GM12892 (cell line): ENCODE measurements at places on chromosomes 12 and 14.

GRCh38 chr12:96434107-96434506 is 33.9 kb upstream of the CDK17 start:
- no peak for DNase-seq

DNA sequence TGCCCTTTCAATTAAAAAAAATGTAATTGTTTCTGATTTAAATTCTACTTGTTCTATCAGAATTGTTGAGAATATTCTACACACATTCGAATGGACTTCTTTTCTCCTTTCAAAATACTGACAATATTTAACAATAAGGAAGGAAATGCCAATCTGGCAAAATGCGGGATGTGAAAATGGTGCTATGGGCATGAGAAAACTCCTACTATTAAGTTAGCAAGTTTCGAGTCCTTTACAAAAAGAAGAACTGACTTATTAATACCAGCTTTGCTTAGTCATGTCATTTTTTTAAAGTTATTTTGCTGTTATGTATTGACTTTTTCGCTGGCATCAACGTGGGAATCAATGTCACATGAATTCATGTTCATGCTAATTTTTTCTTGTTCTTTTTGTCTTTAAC is 31.7 kb upstream of the ARL1 start:
- no peak for DNase-seq

GRCh38 chr12:53518381-53518780 is 11.1 kb upstream of the NPFF start:
- no peak for DNase-seq

DNA sequence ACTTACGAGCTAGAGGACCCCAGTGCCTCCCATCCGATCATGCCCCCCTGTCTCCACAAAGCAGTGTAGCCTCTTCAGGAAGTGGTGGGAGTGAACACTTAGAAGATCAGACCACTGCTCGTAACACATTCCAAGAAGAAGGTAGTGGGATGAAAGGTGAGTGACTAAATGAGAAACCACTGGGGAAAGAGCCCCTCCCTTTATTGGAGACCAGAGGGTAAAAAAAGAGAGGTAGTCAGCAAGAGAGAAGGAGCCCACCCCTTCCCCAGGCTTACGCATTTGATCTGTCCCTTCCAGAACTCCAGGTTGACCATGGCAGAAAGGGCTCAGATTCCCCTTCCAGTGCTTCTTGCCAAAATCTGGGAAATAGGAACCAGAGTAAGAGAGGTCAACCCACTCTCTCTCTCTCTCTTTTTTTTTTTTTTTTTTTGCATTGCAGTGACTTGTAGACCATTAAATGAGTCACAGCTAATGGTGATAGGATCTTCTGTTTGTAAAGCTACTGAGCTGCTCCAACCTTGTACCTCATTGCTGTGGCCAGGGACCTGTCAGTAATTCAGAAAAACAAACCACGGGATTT is 165.4 kb downstream of the GCH1 start:
- DNase-seq: no peak

DNA sequence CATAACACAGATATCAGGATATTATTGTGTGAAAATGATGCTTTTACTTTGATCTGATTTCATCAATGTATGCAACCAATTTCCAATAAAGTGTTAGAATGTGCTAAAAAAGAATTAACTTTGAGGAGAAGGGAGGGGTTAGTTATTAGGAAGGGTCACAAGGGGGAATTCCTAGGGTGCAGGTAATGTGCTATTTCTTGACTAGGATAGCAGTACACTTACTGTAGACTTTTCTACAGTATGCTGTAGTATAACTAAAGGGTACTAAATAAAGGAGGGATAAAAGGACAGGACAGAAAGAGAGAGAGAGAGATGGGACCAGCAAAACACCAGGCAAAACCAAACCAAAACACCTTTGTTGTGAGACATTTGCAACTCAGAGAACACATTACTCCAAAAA is 121.4 kb upstream of the RAP1B start:
- no peak for DNase-seq

GRCh38 chr12:13257356-13257875 is 60.9 kb downstream of the EMP1 start:
- no peak for DNase-seq

- DNase-seq: no peak
These were observed 11.4 kb upstream of the TAC3 start for GRCh38 chr12:57027805-57028153.

- no peak for DNase-seq
These were observed 3.3 kb downstream of the CNOT2 start for GRCh38 chr12:70246580-70246979.

GRCh38 chr12:109729371-109729781 is 15.8 kb downstream of the FAM222A start:
- no peak for DNase-seq

GRCh38 chr12:95412482-95413311 is 61.3 kb upstream of the METAP2 start:
- DNase-seq: no peak

GRCh38 chr12:109822951-109823411 is 10.2 kb downstream of the TRPV4 start:
- DNase-seq: no peak

GRCh38 chr14:59882957-59883356 is 12.4 kb upstream of the RTN1 start:
- DNase-seq: no peak

- no peak for DNase-seq
These were observed 33.0 kb downstream of the DEGS2 start for GRCh38 chr14:100126401-100126800.

DNA sequence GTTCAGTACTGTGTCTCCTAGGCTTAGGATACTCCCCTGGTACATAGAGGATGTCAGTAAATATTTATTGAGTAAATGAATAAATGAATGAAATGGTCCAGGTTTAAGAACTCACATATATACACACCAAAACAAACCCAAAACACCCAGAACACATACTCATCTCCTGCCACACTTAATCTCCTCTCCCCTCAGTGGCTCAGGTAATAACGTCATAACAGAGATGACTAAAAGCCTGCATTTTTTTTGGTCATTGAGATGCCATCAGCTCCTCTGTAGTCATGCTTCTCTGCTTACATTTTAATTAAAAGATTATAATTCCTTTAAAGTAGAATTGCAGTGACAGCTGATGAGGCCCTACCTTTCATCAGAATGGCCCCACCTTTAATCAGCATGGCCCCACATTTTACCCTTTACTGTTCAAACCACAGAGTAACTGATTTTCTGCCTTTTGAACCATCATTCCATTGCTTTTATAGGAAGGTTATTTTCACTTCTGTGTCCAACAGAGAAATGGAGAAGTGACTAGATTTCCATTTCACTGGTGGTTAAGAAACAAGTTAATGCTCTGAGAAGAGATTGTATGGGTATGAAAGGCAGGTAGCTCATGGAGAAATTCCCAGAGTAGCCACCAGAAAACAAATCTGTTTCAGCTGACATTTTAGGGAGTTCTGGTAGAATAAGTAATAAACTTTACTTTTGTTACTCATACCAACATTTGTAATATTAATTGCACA is 193.4 kb upstream of the ATP2B1 start:
- no peak for DNase-seq

- no peak for DNase-seq
These were observed 241.0 kb downstream of the ASCL1 start for GRCh38 chr12:103198499-103198898.

DNA sequence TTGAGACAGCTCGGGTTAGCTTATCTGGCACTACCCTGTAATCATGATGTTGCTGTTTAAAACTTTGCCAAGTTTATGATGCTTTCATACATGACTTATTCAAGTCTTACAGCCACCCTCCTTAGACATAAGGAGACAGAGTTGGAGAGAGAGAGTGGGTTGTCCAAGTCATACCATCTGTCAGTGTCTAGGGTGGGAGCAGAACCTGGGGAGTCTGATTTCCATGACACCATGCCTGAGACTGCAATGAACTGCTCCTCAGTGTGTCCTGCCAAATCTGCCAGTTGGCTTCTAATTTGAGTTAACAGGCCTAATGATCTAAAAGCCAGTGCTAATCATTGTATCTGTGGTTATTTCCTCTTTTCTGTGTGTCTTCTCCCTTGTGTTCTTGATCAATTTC is 43.7 kb upstream of the PHC1 start:
- no peak for DNase-seq

DNA sequence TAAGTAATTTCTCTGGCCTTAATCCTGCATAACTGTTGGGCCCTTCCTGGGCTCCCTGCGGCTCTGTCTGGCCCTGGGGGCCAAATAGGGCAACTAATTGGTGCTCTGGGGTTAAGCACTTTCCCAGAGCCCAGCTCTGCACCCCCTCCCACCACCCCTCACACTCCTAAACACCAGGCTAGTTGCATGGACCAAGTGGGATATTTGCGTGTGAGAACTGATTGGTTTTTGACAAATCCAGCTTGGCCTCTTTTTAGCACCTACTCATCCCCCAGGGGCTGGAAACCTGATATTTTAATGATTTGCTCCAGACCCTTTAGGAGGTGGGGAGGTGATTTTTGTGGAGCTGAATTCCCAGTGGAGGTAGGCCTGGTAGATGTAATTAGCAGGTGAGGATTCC is 91.9 kb downstream of the DICER1 start:
- no peak for DNase-seq

GRCh38 chr14:74539503-74539902 is 45.9 kb downstream of the ISCA2 start:
- no peak for DNase-seq

DNA sequence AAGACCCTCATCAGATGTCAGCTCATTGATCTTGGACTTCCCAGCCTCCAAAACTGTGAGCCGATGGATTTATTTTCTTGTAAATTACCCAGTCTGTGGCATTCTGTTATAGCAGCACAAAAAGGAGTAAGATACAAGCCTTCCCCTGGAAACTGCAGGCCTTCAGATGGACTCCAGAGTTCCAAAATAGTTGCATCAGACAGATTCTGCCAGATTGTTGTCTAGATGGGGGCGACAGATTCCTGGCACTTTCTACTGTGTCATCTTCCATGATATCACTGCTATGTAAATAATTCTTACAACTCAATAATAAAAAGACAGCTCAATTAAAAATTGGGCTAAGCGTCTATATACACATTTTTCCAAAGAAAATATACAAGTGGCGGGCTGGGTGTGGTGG is 17.2 kb upstream of the MARK3 start:
- DNase-seq: no peak

- DNase-seq: no peak
These were observed 678 bp downstream of the MDM1 start for GRCh38 chr12:68331500-68331868.

DNA sequence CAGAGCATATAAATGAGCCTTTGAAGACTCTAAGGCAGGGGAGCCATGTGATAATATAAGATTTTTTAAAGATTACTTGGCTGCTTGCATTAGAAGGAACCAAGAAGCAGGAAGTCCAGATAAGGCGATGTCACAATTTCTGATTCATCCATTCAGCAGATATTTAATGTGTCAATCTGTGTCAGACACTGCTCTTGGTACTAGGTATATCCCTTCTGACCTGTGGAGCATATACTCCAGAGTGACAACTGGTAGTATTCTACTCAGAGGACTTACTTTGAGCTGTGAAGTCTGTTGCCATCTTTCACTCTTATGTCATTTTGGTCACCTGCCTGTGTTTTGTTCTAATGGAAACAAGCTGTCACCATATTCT is 10.7 kb downstream of the EID3 start:
- DNase-seq: no peak

DNA sequence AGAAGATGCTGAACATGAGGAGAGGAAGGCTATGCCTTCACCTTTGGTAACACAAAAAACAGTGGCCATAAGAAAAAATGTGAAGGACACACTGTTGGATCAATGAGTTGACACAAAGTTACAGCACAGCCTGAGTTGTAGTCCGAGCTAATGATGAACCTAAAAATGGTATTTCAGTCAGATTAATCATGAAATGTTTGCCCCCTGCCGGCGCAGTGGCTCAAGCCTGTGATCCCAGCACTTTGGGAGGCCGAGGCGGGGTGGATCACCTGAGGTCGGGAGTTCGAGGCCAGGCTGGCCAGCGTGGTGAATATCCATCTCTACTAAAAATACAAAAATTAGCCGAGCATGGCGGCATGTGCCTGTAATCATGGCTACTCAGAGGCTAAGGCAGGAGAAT is 1.3 kb upstream of the CAPRIN2 start:
- no peak for DNase-seq

DNA sequence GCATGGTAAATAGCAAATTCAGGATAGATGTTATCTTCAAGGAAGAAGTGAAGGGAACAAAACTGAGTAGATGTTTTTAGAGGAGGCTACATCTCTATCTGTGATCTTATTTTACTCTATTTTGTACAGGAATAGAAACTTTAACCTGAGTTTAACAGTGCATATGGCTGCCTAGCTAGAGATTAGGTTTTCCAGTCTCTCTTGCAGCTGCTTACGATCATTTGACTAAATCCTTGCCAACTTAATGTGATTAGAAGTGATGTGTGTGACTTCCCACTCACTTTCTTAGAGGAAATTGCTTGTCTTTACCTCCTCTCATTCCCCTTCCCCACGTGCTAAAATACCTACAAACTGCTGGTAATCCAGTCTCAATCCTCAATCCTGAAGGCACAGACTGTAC is 26.5 kb upstream of the SLC15A5 start:
- no peak for DNase-seq

DNA sequence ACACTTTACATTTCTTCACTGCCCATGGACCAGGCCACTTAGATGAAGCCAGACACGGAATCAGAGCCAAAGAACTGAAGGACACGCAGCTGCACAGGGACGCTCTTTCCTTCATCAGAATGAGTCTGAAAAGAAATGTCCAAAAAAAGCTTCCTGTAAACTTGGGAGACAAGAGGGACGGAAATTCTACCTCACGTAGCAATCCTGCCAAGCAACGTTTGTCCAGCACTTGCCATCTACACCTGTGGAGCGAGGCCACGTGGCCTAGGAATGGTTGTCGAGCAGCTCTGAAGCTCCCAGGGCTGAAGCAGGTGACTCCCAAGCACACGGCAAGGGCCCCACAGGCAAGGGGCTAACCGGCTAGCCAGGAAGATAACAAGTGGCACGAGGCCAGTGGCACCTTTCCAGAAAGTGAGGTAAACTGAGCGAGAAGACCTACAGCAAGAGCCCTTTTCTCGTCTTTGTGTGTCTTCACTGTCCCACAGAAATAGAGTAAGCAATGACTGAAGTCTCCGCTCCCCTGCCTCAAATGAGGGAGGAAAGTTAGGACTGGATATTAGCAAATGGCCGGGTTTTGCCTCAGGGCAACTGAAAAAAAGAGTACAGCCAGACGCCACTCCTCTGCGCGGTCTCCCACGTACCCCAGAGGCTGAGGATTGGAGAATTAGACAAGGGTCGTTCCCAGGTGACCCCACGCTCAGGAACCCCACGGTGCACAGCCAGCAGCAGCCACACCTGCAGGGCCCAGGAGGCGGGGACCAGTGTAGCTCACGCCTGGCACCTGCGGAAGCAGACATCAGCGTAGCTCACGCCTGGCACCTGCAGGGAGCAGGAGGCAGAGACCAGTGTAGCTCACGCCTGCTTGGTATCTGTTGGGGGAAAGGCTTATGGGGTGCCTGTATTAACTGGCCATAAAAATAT is 7.7 kb downstream of the ZNF605 start:
- DNase-seq: no peak
